ENCODE measurements at places on chromosomes 7 and 10. TPM values are rescaled to one million over a fixed set of nuclear protein-coding genes. Genes with fewer than 3 reads are reported as not detected.

ARHGEF5 gene
- total RNA-seq, result 7.4 TPM

KLHL7 gene
- 31.7 TPM for total RNA-seq

SCART1 gene
- total RNA-seq, result 3.1 TPM

ENTPD7 gene
- total RNA-seq, result 9.7 TPM

TRPV6 gene
- total RNA-seq, result 0.82 TPM

SLC26A3 gene
- not detected for total RNA-seq

SEMA3D gene
- 18.1 TPM for total RNA-seq

MPP7 gene
- total RNA-seq, result 14.0 TPM

DNA sequence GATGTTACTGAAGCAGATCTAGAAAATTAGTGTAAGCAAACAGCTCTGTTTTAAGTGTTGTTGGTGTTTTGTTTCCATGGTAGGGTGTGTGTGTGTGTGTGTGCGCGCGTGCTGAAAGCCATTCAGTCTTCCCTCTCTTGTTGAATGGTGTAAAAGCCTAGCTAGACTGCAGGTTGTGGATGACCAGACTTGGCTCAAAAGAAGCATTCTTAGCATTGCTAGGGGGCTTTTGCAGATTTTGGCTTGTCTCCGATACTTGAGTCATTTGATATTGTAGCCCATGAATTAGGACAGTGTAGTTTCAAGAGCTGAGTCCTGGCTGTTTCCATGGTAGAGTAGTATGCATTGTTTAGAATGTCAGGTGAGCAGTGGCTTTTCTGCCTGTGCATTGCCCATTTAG lies 99.1 kb downstream of the SND1 start:
- peak; percentile 56 for DNase-seq

DNA sequence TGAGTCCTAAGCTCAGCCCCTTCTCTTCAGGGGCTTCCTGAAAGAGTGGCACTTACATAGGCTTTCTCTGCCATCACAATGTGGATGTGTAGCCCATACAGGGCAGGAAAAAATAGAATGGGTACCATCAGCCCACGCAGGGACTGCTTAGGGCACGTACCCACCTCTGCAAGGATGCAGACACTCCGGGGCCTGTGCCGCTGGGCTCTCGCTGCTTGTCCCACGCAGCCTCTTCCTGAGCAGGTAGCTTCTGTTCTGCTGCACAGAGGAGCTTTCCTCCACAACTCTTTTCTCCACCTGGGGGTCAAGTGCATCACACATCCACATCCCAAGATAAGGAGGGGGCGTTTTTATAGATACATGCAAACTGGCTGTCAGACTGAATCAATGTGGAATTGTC lies 34.3 kb downstream of the FRMPD2 start:
- DNase-seq, result no peak

DNA sequence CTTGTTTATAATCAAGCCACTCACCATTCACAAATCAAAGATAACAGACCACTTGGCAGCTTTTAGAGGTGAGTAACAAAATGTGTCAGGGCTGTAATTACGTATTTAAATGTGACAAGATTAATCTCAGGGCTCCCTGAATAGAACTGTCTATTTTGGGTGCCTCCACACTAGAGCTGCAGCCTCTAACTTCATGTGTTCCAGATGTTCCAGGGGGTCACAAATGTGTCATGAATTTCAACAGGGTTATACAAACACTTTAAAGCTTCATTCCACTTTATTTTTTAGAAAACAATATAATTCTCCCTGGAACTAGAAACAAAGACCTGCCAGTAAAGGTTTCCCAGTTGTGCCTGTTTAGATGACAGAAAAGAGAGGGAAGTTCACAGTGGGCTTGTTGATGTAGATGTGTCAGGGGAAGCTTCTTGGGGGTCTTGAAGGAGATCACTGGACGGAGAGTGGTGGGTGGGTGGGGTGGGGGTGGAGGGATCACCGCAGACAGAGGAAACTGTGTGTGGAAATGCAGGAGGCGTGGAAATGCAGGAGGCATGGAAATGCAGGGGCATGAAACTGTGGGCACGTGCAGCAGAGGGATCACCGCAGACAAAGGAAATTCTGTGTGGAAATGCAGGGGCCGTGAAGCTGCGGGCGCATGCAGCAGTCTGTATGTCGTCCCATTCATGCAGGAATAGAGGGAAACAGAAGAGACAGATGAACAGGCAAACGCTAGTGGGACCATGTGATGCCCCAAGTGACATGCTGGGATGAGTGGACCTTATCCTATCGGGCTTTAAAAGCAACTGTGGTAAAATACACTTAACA lies 42.0 kb upstream of the TRIL start:
- no peak for DNase-seq

DNA sequence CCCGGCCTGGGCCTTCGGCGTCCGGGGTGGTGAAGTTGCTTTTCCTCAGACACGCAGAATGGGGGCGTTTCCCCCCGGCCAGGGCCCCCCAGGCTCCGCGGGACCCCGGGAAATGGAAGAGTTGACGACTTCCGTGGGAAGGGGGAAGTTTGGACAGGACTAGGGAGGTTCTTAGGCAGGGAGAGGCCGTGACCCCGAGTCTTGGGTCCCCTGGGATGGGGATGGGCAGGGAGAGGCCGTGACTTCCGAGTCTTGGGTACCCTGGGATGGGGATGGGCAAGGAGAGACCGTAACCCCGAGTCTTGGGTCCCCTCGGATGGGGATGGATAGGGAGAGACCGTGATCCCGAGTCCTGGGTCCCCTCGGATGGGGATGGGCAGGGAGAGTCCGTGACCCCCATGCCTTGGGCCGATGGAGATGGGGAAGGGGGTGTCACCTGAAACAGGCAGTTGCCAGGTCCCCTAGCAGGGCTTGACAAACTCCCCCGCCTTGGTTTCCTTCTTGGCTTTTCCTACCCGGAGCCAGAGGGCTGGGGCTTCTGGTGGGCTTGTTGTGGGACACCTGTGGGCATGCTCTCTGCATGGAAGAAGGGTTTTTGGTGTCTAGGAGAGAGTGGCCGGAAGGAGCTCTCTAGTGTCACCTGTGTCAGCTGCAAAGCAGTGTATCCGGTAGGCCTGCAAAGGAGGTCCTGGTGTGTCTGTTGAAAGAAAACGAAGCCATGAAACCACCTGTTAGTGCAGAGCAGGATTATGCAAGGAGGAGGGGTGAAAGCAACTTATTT lies 1.1 kb downstream of the TRRAP start:
- peak; percentile 57 for DNase-seq

DNA sequence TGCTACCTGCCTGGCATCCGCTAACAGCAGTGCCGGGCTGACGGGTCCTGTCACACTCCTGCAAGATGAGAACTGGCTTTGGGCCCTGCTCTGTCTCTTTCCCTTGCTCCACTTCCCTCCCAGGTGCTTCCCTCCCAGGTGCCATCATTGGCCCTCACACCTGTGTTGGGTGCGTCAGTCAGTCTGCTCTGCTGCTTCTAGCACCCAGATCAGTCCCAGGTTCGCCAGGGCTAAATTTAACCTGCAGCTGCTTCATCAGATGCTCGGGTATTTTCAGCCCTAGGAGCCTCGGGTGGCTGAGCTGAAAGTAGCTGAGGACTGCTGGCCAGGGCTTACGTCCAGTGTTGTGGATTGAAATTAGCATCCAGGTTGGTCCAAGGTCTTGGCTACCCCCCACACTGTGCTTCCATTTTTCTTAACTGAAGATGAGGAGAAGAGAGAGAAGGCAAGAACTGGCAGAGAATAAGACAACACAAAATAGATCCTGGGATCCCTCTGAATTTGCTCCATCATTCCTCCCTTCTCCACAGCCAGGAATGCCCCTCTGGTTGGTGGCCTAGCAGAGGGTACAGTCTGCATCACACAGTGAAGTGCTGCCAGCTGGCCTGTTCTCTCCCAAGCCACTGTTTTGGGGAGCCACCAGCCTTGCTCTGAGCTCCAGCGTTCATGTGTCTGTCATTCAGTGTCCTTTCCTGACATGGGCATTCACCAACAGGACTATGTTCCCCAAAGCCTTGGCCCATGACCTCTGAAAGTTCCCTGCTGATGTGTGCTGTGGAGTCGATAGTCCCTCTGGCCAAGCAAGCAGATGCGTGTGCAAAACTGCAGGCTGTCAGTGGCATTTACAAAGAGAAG lies 65.9 kb upstream of the SYPL1 start:
- DNase-seq, result peak; percentile 33

GRCh38 chr7:776992-777727 lies 50.1 kb upstream of the PRKAR1B start:
- peak; percentile 66 for DNase-seq

GRCh38 chr10:50788951-50789945 lies 49.5 kb downstream of the ASAH2B start:
- no peak for DNase-seq

DNA sequence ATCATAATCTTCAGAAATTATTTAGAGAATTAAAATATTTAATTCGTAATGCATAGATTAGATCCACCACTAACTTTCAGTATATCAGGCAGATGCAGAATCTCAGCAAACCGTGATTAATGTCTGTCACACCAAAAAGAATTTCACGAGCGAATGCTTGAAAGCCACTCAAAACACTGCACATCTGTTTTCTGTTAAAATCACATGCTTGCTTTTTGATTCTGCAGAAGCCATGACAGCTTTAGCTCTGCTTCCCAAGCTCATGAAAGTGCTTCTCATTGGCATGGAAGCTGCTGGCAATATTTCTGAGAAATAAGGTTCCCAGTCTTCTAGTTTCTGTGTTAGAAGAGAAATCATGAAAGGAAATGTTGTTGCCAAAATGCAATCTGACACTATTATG lies 837.8 kb upstream of the LRRN3 start:
- peak; percentile 83 for DNase-seq

GRCh38 chr10:21314111-21314626 lies 211.3 kb downstream of the SKIDA1 start:
- peak; percentile 42 for DNase-seq

DNA sequence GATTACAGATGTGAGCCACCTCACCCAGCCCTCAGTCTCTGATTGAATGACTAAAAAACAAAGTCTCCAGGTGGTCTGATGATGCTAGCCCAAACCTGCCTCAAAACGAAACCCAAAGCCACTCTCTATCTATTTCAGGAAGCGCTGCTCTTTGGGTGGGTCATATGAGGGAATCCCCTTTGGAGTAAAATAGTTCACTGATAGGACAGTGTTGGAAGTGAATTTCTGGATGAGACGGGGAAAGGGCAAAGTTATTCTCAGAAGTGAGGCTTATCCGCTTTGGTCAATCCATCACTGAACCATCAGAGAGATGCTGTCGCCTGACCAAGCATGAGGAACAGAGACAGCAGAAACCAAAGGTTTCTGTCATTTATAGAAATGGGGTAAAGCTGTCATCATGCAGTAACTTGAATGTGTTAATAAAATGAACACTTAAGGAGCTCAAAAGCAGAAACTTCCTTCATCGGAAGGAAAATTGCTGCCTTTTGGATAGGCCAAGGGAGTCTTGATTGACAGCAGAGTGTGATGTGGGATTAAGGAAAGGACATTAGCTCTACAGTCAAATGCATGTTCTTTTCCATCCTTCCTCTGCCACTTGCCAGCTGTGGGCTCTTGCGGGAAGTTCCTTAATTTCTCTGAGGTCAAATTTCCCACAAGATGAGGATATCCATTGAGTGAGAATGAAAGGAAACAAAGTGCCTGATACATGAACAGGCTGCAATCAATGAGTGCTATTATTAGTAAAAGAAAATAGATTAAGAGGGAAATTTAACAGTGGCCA lies 64.9 kb upstream of the C1QL3 start:
- DNase-seq, result peak; percentile 11

- DNase-seq, result no peak
Measured at GRCh38 chr7:22802426-22802825, 20.2 kb downstream of the TOMM7 start.

- no peak for DNase-seq
Measured at GRCh38 chr7:45157286-45157652, 322 bp upstream of the RAMP3 start.
